Stimulated activated CD4-positive, alpha-beta T cell treated with anti-CD3 and anti-CD28 coated beads, Interleukin-15, amount 100 ng/mL, for 1 hour (primary cell): ENCODE measurements at places on chromosomes 5 and 9.

- no peak for DNase-seq
Observed at GRCh38 chr5:83509540-83509939, 38.0 kb downstream of the VCAN start.

DNA sequence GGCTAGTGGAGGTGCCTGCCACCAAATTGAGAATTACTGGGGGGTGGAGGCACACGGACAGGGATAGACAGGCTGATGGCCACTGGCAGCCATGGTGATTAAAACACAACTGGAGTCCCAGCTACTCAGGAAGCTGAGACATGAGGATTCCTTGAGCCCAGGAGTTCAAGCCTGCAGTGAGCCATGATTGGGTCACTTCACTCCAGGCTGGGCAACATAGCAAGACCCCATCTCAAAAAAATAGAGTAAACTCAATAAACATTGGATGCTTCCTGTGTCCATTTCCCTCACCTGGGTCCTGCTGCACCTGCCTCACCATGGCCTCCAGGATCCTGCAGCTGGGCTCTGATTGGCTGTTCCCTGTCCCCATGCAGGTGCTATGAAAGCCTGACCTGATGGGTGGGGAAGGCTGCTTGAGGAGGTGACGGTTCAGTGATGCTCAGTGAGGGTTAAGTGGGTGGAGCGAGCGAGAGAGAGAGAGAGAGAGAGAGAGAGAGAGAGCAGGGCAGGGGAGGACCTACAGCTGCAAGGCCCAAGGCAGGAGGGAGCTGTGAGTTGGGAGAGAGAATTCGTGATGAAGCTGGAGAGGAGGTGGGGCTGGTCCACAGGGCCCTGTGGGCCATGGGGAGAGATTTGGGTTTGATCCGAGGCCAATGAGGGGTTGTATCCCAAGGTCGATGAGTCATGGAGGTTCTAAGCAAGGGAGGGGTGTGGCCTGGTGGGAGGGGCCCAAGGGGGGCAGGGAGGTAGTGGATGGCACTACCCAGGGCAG lies 36.7 kb upstream of the FUBP3 start:
- no peak for DNase-seq

DNA sequence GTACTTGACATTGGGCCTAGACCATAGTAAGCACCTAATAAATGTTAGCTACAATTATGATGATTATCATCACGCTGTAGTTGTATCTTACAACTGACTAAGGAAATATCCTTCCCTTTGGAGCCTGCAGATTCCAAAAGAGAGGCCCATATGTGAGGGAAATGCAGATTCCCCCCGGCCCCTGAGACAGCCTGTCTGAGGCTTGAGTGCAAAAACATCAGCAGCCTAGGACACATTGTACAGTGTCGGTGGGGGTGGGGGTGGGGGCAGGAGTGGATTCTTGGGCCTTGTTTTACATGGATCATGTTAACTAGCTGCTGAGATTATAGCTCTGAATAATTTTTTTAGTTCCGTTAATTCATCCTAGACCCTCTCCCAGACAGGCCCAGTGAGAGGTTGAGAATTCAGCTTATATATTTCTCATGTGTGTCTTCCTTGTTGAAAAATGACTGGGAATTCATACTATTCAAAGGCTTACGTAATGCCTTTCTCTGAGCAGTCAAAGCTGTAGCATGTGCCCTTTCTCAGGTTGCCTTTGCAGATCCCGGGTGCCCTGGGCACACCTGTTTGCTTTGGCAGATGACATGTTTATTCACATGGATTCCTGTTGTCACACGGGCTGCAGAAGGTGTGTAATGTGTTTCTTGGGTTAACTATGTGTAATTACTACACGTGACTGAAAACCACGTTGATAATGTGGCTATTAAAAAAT lies 262.8 kb downstream of the NR3C1 start:
- no peak for DNase-seq

GRCh38 chr9:108972186-108972585 lies 38.0 kb downstream of the ABITRAM start:
- DNase-seq = no peak

- no peak for DNase-seq
Observed at GRCh38 chr5:56102889-56103288, 108.1 kb upstream of the IL6ST start.

- DNase-seq = no peak
Observed at GRCh38 chr9:130237076-130237475, 28.5 kb upstream of the HMCN2 start.

DNA sequence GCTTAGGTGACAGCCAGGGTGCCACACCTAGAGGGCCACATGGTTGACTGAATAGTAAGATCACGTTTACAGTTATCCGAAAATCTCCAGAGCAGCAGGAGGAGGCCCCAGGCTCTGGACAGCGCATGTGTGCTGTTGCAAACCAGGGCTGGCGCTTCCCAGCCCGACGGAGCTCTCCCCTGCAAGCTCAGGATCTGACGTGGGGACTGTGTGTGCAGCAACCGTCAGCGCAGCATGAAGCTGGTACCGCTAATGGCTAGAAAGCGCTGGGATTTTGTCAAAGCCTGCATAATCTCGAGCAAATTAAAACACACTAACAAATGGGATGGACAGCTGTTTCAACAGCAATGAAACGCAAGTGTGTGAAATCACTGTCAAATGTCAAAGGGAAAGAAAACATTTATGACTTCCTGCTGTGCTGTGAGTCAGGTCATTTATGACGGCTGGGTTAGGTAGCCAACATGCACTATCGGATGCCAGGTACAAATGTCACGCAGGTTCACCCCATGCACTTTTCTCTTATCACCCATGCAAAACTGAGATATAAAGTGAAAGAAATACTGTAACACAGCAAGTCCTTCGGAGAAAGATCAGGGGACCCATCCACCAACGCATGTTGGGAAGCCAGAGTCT lies 7.5 kb downstream of the SURF4 start:
- DNase-seq = no peak

GRCh38 chr9:69078581-69078980 lies 43.0 kb downstream of the FXN start:
- no peak for DNase-seq

DNA sequence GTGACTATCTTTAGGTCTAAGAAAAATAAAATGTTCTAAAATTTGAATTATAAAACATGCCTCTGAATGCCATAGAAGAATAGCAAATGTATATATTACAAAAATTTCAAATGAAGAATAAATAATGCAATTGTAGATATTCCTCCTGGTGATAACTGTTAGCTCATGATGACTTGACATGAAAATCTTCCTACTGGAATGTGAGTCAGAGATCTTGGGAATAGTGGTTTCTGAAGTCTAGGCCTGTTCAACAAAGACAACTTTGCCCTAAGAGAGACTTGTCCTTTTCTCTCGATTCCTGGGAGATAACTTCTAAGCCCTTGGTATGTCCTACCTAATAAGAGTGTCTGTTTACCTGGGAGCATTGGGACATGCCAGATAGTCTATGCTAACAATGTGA lies 746.3 kb upstream of the RIOK2 start:
- DNase-seq = no peak

DNA sequence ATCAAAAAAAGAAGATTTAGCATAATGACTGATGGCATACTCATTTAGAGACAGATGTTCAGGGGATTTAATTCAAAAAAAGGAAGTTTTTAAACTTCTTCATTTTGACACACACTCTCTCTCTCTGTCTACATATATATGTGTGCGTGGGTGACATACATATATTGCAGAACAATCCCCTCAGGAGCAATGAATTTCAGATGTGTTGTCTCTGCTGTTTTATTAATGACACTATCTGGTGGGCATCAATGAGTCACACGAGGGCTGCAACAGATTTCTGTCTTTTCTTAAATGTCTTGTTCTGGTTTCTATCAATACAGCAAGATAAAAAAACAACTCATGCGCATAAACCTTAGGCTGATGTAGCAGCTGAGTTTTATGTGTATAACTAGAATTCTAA lies 123.5 kb upstream of the SLCO6A1 start:
- DNase-seq = no peak

DNA sequence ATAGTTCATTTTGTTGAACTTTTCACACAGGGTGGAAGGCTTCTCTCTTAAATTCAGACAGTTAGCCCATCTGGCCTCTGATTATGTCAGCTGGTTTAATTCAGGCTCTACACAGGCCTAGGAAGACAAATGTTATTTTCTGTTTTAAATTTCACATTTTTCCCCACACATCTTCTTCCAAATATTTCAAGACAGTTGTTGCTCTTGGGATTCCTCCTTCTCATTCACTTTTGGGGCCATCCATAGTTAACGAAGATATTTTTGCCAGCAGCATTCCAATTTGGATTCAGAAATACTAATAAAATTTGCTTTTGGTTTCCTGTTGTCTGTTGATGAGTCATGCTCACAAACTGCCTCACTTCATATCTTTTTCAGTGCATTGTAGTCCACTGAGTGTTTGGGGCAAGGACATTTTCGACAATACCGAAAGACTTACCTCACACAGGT lies 475.4 kb downstream of the DMAC1 start:
- DNase-seq = no peak

DNA sequence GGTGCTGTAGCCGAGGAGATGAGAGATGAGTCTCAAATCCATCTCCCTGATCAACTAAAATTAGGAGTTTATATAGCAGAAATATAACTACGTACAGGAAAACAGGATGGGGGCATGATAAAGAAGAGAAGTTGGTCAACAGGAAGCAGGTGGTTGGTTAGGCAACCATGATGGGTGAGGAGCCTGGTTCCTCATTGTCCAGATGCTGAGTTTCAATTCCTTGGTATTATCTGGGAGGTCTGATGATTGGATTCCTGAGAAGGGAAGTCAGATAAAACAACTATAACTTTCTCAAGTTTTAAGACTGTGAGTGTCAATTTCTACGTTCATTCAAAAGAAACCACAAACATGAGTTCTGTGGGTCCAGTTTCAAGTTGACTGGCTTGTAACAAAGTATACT lies 323.9 kb downstream of the MTRR start:
- DNase-seq = no peak

DNA sequence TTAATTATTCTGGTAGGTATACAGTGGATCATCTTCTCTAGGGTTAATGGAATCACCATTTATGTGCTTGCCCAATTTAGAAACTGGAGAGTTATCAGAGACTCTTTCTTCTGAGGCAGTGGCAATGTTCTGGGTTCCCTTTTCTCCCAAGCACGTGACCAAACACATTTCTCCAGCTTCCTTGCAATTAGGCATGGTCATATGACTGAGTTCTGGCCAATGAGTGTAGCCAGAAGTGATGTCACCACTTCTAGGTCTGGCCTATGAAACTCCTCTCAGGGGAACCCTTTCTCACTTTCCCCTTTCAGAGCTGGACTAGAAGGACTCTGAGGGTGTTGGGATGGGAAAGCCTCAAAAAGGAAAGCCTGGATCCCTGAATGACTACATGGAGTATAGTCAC lies 172.0 kb downstream of the NSG2 start:
- DNase-seq = no peak

DNA sequence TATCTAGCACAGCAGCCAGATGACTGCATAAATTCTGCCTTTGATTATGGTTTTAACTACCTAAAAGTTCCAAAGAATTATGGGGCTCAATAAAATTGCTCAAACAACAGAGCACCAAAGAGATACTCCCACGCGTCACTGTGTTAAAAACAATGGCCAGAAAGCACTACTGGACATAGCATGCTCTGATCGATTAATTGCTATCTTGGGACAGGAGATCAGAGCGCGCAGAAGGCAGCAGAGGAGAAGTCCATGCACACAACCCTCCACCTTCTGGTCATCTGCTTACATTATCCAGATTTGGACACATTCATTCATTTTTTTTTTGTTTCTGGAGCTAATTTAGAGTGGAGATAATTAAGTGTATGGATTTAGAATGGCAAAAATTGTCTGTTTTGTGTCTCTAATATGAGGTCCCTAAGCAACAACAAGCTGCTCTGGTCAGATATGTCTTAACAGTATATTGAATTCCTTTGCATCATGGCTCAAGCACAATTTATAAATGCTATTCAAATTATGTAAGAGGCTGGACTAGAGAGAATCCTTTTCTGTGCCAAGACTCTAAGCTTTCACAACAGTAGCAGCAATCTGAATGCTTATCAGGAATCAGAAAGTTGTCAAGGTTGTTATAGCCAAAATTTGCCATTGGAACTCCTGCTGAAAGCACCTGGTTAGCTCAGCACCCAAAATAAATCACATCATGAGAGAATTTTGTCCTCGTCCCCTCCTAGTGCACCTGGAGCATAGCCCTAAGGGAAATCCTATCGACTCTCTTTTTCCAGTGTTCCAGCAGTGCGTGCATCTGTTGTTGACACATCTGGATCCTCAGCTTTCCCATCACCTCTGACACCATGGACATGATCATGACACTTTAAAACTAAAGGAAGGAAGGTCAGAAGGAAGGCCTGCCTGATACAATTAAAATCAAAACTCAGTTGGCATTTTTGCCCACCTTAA lies 98.6 kb upstream of the HMHB1 start:
- DNase-seq = no peak

DNA sequence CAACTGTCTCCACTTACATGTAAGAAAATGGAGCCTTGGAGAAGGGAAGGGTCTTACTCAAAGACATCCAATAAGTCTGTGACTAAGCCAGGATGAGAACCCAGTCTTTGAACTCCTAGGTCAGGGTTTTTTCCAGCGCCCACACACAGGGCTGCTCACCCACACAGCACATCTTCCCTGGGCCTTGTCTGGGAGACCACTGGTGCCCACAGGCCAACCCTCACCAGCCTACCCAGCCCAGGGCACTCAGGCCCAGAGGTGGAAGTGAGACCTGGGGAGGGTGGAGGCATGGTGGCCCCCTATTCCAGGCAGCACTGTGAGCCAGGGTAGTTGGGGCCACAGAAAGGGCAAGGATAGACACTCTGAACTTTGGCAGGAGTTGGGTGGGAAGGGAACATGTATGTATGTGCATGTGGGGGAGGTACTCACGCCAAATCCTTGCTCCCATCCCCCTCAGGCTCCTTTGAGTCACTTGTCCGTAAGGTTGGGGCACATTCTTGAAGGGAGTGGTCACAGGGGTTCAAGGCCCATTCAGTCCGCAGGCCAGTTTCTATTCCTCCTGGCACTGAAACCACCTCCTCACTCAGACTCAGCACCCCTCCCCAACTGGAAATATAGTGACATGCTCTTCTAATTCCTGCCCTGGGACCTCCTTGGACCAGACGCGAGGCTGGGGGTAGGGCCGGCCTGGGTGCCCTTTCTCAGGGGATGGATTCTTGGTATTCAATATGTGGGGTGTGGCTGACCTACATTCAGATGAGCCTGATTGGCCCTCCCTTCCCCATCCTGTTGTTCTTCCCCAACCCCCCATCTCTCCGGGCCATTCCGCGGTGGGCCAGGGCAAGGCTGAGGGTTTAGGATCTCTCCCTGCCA lies 2.9 kb upstream of the SLC4A9 start:
- no peak for DNase-seq

DNA sequence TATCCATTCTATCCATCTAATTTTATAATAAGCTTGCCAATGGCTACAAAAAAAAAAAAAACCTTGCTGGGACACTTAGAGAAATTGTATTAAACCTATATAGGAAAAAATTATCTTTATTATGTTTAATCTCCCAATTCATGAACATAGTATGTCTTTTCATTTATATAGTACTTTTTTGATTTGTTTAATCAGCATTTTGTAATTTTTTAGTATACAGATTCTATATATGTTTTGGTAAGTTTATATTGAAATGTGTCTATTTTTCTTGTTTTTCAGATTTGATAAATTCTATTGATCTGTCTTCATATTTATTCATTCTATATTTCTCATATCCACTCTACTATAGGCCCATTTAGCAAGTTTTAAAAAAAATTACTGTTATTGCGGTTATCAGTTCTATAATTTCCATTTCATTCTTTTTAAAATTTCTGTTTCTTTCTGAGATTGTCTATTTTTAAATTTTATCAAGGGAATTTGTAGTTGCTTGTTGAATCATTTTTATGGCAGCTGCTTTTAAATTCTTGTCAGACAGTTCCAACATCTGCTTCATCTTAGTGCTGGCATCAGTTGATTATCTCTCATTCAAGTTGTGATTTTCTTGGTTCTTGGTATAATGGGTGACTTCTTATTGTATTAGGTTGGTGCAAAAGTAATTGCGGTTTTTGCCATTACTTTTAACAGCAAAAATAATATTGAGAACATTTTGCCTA lies 170.1 kb upstream of the S1PR3 start:
- DNase-seq = no peak
